Thyroid gland (tissue), 4 donors: ENCODE measurements at places on chromosomes 16 and 17.

- DNase-seq, result no peak
Observed at GRCh38 chr17:28807925-28808634, 34.5 kb downstream of the FAM222B start.

- DNase-seq, result no peak
Observed at GRCh38 chr16:83666449-83666848, 141.3 kb upstream of the HSBP1 start.

DNA sequence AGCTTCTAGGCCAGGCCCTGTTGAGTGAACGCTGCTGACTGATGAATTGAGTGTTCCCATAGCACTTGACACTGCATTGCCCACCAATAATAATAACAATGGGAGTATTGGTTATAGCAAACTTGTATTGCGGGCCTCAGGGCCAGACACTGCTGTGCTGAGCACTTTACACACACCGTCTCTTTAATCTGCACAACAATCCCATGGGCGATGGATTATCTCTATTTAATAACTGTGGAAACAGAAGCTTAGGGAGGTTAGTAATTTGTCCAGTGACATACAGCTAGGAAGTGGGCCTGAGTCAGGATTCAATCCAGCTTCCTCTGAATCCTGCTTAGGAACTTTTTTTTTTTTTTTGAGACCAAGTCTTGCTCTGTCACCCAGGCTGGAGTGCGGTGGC is 11.2 kb downstream of the ARHGAP23 start:
- no peak for DNase-seq

GRCh38 chr16:68772871-68773270 is 35.8 kb downstream of the CDH1 start:
- DNase-seq, result no peak

DNA sequence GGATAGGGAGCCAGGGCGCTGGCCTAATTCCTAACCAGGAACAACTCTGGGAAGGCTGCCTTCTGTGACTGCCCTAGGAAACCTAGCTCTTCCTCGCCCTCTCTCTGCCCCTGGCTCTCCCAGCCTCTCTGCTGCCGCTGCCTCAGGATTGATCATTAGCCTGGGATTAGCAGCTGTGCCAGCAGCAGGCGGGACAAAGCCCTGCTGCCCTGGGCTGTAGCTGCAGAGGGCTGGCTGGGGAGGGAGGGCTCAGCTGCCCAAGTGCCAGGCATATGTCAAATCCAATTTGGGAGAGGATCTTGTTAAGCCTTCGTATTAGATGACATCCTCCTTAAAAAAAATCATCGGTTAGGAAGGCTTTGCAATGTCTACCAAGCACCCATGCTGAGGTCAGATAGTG is 144.8 kb upstream of the CCL2 start:
- DNase-seq, result no peak

DNA sequence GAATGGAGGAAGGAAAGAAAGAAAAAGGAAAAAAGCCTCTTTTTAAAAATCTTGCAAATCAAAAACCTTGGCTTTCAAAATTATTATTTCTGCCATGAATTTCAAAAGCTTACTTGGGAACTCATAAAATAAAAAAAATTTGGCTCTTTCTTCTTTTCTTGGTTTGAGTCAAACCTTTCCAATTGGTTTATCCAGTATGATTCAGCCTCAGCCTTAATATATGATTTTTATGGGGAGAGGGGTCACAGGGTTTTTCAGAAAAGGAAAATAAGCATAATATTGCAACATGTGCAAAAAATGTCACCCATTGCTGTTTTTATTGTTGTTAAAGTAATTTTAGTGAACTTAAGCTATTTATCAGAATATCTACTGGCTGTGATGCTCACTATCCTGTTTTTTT is 31.2 kb upstream of the HAPSTR1 start:
- no peak for DNase-seq
